ENCODE measurements at places on chromosomes 3 and 15.

GRCh38 chr3:130728037-130728436, 18.6 kb downstream of the PIK3R4 start:
- no peak for DNase-seq

- no peak for DNase-seq
These were observed 302.9 kb downstream of the PLCL2 start for GRCh38 chr3:17187589-17188184.

GRCh38 chr3:69848113-69848512, 108.8 kb downstream of the MITF start:
- DNase-seq = no peak

DNA sequence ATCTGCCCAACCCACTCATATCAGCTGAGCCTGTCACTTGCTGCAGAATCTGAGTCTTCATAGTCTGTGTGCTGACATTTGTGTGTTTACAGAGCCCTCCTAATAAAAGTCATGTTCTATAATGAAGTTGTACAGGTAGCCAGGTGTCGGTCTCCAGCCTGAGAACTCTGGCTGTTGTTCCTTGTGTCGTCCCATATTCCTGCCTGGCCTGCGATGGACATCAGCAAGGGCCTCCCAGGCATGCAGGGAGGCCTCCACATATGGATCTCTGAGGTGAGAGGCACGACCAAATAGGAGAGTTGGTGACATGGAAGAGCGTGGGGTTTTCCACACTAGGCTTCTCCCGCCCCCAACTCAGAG, 2.9 kb downstream of the VILL start:
- DNase-seq = no peak

- no peak for DNase-seq
These were observed 15.0 kb upstream of the EHD4 start for GRCh38 chr15:41987246-41987924.

- no peak for DNase-seq
These were observed 31.8 kb downstream of the LPP start for GRCh38 chr3:188185717-188186251.

DNA sequence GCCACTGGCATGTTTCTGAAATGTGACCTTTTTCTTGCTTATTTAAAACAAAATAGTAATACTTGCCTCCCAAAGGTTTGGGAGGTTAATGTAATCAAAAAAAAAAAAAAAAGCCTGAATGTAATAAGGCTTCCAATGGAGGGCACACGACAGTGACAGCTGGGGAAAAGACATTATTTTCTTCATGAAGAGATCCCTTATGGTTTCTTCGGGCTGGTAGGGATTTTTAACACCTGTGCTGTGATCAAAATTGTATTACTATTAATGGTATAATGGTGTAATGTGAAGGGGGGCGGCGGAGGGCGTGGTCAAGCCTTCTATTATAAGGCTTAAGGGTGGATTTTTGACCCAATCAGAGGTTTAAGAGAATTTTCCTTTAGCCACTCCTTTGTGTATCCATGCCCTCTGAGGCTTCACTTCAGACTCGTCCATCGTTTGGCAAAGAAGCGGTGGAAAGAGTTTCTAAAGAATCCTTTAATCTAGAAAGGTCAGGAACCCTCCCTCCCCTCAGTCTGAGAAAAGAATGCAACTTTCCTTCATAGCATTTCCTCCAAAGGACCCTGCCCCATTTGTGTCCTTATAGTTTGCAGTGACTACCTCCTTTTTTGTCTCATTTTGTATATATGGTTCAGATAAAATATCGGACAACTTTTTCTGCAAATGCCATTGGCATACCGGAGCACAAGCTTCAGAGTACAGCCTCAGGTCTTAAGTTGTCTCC, 89.5 kb upstream of the CHD2 start:
- DNase-seq = peak; percentile 59

GRCh38 chr3:187464682-187465081, 96.5 kb downstream of the RTP4 start:
- DNase-seq = no peak

GRCh38 chr3:149197669-149198068, 24.0 kb downstream of the CP start:
- no peak for DNase-seq

DNA sequence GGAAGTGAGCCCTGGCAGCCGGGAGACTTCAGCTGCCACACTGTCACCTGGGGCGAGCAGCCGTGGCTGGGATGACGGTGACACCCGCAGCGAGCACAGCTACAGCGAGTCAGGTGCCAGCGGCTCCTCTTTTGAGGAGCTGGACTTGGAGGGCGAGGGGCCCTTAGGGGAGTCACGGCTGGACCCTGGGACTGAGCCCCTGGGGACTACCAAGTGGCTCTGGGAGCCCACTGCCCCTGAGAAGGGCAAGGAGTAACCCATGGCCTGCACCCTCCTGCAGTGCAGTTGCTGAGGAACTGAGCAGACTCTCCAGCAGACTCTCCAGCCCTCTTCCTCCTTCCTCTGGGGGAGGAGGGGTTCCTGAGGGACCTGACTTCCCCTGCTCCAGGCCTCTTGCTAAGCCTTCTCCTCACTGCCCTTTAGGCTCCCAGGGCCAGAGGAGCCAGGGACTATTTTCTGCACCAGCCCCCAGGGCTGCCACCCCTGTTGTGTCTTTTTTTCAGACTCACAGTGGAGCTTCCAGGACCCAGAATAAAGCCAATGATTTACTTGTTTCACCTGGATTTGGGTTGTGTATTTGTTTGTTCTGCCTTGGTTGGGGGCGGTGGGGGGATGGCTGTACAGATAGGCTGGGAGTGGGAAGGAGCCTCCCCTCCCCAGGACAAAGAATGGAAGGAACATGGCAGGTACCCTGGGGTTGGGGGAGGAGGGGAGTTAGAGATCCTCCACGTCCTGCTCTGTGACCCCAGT, 2.9 kb upstream of the GRM2 start:
- DNase-seq = no peak

GRCh38 chr3:166570102-166570501, 732.9 kb upstream of the BCHE start:
- DNase-seq = no peak

DNA sequence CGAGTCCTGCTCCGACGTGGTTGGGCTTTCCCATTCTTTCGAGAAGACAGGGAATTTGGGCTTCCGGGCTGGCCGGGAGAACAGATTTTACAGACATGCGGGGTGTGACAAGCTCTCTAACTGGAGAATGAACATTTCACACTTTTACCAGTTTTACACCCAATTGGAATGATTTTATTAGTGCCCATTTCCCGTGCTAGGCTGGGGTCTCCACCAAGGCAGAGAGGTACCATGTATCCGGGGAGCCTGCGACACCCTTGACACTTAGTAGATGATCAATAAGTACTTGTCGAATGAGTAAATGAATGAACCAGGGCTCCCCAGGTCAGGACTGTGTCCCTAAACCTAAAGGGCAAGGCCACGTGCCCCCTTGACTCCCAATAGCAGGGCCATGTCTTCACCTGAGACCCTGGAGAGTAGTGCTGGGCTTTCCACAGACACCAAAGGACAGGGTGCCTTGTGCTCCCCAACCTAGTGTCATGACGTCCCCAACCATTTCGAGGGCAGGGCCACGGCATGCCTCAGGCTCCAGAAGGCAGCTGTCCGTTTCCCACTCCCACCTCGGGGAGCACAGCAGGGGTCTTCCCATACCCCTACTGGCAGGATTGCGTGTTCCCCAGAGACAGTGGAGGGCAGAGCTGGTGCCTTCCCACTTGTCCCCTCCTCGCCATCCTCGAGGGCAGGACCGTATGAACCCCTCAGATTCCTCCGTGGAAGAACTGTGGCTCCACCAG, 679 bp upstream of the MYD88 start:
- no peak for DNase-seq

DNA sequence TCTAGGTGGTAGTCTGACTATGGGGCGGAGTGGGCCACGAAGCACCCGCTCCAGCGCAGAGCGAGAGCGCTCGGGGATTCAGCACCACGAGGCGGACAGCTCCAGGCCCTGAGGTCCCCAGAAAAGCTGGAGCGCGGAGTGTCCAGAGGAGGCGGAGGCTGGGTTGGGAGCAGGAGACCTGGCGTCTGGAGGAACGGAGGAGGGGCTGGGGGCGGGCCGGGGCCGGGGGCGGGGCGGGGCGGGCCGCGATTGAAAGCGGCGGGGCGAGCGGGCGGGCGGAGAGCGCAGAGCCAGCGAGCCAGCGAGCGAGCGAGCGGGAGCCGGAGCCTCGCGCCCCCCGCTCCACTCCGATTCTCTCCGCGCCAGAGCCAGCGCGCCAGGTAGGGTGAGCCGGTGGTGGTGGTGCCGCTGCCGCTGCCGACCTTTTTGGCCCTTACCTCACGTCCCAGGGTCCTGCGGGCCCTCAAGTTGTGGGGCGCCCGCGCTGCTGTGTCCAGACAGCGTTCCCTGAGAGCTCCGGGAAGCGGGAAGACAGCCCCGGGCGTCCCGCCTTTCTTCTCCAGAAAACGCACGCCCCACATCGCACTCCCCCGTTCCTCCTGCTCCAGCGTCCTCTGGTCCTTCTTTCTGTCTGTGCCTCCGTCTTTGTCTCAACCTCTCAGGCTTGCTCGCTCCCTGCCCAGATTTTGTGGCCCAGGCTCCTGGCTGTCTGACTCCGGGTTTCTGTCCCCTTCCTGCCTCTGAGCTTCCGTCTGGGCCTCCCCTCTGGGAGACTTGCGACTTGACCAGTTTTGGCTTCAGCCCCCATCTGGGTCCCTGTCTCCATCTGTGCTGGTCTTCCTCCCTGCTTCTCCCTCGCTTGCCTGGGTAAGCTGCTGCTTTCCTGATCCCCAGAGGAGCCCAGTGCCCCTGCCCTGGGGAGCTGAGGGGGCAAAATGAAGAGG, at the start of gene GRM2:
Gene GRM2 (plus strand): TSS at position 281 of the 944 bp plus-strand sequence. CDS start 1,916 bp downstream, outside the sequence.
- peak; percentile 53 for DNase-seq

DNA sequence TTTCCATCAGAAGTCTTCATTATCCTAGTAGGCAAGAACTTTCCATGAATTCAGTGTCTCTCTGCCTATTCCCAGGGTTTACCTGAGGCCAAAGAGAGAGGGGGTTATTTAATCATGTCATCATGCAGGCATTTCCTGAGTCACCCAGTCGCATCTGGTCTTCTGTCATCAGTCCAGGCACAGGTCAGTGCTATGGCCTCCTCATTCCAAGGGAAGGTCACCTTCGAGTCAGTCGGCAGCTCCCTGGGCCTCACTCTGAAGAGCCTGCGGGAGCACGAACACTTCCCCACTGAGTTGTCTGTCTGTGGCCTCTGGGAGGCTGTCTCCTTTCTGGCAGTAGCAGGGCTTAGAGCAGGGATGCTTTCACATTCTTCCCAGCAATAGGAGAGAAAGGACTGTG, 26.2 kb upstream of the LRTM1 start:
- DNase-seq = no peak

DNA sequence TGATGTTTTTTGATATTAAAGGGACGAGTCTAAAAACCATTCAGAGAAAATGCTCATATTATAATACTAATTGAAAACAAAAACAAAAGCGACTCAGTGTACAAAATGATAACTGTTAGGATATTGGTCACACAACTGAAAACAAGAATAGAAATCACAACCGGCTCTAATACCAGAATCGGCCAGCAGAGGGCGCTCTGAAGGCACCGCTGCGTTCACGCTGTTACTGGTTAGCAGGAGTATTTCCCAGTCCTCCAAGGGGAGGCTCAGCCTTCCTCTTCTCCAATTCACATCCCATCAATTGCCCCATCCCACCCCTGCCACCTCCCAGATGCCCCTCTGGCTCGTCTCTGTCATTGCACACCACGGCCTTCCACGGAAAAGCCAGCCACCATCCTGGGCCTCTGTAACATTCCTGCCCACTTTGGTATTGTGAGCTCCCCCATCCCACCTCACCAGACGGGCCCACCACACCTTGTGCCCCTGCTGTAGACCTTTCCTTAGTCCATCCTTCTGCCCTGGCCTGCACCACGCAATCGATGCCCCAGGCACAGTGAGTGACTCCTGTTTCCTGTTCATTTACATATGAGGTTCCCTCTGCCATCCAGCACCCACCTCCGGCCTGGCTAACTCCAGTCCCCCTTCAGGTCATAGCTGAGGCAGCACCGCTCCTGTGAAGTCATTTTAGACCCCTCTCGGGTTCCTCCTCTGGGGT, 8.5 kb downstream of the FAM107A start:
- DNase-seq = peak; percentile 86

DNA sequence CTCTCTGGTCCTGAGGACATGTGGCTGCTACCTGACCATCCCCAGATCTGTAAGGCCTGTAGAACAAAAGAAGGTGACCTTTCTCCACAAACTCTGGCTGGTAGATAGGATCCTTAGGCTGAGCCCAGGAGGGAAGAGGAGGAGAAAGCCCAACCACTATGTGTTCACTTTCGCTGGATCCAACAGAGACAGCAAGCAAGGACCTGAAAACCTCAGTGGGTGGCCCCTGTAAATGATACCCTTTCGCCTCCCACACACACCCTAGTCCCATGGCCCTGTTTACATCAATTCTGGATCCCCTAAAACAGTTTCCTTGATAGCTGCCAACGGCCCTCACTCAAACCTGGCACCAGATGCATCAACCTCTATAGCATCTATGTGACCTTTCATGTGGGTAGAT, 22.4 kb downstream of the CCDC12 start:
- DNase-seq = no peak

DNA sequence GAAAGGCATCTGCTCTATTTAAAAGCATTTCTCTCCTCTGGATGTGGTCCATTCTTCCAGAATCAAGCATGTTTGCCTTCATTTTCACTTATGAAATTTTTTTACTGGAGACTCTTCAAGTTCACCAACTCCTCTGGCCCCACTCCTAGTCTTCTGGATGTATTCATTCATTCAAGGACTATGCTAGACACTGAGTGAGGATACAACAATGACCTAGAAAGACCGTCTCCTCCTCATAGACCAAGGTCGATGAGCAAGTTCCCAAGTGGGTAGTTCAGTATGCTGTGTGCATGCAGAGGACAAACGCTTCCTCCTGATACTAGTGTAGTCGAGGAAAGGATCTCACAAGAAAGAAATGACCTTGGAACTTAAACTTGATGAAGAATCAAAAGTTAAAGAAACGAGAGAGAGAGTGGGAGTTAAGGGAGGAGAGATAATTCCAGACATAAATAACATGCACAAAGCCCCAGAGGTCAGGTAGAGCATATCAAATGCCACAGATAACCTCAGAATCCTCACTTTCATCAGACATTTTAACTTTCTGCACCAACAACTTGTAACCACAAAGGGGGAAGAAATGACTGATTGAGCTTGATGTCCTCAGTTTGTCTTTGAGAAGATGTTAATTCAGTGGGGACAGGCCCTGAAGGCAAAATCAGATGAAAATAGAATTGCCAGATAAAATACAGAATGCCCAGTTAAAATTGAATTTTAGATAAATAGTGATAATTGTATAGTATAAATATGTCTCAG, 149.4 kb downstream of the IMPG2 start:
- no peak for DNase-seq
